ENCODE measurements at places on chromosomes 2 and 18.
A peak's percentile ranks its signal among the peaks of the same experiment; 100 is the strongest.

DNA sequence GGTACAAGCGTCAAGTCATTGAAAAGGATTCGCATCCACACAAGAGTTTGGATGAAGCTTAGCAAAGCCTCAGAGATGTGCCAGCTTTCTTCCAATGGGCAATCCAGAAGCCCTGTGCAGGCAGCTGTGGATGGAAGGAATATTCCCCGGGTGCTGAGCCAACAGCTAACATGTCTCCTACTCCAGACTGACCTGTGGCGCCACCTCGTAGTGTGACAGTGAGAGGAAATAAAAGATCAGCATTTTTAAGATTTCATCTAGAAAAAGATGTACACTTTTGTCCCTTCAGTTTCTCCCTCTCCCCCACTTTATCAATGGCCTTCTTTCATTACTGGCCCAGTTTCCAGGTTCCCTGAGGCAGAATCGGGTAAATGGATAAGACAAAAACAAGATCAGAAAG is 48.9 kb upstream of the SPATS2L start:
- no peak for DNase-seq

DNA sequence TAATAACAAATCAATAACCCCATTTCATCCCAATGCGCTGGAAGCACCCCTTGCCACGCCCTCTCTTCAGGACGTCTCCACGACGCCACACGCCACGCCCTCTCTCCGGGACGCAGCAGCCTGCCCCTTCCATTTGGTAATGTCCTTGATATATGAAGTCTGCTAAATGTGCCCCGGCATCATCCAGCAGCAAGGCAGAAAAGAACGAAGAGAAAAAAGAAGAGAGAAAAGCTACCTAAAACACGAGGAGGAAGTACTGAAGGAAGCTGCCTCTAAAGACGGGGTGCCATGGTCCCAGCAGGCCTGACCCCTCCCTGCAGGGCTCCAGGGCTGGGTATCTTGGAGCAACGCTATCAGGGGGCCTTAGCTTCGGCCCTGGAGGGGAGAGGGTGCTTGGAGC is 41.8 kb downstream of the CNGA3 start:
- DNase-seq = no peak

GRCh38 chr2:221563270-221563985 is 8.7 kb downstream of the EPHA4 start:
- no peak for DNase-seq

GRCh38 chr2:21489080-21489479 is 365.3 kb downstream of the TDRD15 start:
- DNase-seq = no peak

DNA sequence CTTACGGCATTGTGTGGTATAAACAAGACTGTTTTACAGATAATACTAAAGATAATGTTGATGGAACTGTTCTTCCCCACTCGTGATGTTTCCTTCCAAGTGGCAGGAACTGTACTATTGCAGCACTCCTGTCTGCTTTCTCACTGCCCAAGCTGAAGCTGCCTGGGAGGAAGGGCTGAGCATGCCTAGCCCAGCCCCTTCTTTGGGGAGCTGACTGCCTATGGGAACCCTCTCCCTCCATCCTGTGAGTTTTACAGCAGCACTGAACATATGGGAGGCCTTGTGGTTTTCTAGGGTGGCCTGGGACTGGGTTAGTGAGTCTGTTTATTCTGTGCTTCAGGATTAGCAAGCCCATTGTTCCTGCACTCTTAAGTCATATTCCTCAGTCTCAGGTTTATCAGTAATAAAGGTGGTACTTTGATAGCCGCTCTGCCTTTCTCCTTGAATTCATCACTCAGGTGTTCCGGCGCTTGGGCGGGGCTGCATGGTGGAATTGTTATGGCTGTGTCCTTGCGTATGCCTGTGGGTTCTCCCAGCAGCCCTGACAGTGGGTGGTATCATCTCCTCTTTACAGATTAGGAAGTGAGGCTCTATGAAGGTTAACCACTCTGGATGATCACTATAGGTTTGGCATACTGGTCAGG is 379.7 kb downstream of the PTPRM start:
- DNase-seq = peak; percentile 7

- DNase-seq = no peak
These were observed 51.8 kb downstream of the COA5 start for GRCh38 chr2:98556344-98557033.

GRCh38 chr2:207902821-207903220 is 122.5 kb downstream of the PLEKHM3 start:
- DNase-seq = no peak

GRCh38 chr18:33729556-33729955 is 151.5 kb downstream of the ASXL3 start:
- no peak for DNase-seq

DNA sequence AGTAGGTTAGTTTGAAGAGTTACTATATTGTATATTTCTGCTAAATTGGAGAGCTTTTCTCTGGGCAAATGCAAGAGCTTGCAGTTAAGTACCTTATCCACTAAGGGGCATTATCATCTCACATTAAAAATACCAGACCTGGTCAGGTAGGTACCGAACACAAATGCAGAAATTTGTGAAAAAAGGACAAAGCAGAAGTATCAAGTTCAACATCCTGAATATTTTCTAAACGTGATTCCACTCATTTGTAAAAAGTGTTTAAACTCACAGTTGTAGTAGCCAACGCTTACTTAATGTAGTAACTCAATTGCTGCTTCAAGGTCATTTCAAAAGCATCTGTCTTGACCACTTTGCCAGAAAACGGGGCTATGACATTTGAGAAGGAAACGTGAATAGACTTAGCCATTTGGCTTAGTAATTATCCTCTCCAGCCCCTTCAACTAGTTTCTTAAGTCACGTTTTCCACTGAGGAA is 52.1 kb downstream of the CYRIA start:
- no peak for DNase-seq

DNA sequence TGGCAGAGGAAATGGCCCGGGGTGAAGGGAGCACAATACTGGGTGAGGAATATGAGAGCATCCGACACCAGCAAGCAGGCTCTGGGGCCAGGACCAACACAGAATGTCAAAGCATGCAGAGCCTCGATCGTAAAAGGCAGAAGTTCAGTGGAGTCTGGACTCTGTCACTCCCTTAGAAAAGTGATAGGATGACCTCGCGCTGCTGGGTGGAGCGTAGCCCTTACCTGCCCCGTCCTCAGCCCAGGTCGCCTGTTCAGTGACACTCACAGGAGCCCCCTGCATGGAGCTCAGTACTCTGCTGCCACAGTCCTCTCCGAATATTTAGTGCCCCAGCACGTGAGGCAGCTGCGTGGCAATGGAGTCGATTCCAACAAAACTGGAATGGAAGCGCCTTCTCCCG is 236.7 kb upstream of the MYT1L start:
- DNase-seq = no peak
